Fibroblast of the conjunctiva (primary cell): ENCODE measurements at places on chromosomes 6 and 20.

DNA sequence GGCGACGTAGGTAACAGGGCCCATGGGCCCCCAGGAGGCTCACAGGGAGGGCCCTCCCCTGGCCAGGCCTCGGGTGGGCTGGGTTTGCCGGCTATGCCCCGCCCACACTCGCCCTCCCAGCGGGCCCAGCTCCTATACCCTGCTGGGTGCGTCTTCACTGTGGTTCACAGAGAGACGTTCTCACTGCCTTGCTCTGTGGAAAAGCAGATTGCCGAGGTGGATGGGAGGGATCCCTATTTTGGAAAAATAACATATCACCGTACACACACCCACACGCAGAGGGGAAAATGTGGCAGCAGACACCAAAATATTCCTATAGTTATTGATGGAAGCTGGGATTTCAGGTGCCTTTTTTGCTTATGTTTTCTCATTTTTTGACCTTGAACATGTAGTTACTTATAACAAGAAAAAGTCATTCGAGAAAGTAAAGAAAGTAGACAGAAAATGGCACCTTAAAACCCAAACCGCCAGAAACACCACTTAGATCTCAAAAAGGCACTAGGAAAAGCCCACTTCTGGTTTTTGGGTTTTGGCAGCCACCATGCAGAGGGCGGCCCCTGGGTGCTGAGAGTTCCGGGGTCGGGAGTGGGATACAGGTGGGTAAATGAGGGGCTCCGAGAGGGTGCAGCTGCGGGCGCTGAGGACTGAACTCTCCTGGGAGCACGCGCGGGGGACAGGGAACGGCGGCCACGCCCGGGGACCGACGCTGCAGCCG, 49.4 kb downstream of the TMEM242 start:
- DNase-seq: no peak

DNA sequence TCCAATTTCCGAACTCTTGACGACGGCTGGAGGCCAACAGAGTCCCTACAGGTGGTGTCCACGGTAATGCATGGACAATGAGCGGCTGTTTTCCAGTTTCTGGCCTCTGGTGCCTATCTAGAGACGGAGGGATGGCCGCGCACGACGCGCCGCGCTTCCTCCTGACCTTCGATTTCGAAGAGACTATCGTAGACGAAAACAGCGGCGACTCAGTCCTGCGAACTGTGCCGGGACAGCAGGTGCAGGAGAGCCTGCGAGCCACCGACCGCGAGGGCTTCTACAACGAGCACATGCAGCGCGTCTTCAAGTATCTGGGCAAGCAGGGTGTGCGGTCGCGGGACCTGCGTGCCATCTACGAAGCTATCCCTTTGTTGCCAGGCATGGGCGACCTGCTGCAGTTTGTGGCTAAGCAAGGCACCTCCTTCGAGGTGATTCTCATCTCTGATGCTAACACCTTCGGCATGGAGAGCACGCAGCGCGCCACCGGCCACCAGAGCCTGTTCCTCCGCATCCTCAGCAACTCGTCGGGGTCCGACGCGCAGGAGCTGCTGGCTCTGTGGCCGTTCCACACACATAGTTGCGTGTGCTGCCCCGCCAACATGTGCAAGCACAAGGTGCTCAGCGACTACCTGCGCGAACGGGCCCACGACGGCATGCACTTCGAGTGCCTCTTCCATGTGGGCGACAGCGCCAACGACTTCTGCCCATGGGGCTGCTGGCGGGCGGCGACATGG, 169.4 kb downstream of the CDK19 start:
- no peak for DNase-seq

- no peak for DNase-seq
These were observed 64.5 kb downstream of the PHACTR2 start for GRCh38 chr6:143742070-143742954.

- no peak for DNase-seq
These were observed 53.2 kb upstream of the IYD start for GRCh38 chr6:150315626-150316025.

DNA sequence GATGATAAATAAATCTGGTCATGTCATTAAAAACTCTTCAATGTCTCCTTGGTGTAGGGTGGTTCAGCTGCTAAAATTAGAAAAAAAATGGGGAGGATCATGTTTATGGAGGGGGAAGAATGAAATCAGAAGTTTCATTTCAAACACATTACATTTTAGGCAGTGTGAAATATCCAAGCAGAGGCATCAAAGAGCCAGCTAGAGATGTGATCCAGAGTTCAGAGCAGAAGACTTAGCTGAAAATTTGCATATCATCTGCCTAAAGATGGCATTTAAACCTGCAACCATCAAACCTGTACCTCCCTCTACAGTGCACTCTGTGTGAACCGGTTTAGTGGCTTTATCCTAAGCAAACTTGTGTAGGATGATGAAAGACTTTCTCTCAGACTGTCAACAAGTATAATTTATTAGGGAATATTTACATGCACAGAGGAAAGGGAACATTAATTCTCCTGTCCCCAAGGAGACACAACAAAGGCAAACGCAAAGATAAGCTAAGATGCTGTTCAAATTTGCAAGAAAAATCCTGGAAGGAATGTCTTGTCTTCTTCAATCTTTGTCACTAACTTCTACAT, 84.8 kb upstream of the PLEKHG1 start:
- DNase-seq: no peak

- DNase-seq: no peak
These were observed 369 bp downstream of the SLC4A11 start for GRCh38 chr20:3238616-3239025.

DNA sequence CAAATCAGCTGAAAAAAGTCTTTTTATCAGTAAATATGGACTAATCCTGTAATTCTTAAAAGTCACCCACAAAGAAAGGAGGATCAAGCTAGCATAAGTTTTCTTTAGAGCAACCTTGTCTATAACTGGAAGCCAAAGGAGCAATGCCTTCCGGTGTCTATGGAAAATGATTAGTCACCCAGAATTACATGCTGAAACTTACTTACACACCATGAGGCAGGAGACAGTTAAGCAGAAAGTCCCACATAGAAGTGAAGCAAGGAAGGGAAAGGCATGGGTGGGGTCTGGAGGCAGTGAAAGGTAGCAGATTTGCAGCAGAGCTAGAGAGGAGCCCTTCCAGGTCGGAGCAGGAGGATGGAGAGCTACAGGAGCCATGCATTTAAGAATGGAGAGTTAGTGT, 153.7 kb upstream of the RIPOR2 start:
- no peak for DNase-seq

DNA sequence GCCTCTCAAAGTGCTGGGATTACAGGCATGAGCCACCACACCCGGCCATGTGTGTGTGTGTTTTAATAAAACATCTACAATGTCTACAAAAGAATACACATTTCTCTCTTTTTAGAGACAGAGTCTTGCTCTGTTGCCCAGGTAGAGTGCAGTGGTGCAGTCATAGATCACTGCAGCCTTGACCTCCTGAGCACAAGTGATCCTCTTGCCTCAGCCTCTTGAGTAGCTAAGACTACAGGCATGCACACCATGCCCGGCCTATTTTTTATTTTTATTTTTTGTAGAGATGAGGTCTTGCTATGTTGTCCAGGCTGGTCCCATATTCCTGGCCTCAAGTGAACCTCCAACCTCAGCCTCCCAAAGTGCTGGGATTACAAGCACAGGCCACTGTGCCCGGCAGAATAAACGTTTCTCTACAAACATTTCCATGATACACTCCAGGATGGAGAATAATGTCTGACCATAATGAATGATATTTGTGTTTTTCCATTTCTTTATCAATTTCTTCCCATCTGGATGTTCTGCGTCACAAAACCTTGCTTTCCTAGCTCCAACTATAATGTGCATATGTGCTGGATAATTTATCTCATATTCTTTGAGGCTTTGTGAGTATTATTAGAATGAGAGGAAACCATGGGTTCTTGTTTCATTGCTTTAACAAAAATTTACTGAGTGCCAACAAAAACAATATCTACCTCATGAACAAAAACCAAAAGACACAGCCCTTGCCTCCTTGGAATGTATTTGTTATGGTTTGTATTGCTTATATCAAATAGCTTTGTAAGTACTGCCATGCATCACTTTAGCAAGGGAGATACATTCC, 28.6 kb upstream of the CCN2 start:
- DNase-seq: peak; percentile 76

GRCh38 chr6:150683320-150683719, 83.6 kb downstream of the PLEKHG1 start:
- no peak for DNase-seq

- no peak for DNase-seq
These were observed 3.9 kb upstream of the C20orf202 start for GRCh38 chr20:1199212-1199873.

- DNase-seq: no peak
These were observed 66.9 kb downstream of the PHACTR2 start for GRCh38 chr6:143744551-143745165.

- no peak for DNase-seq
These were observed 48.3 kb upstream of the RSPO4 start for GRCh38 chr20:1050440-1050839.

DNA sequence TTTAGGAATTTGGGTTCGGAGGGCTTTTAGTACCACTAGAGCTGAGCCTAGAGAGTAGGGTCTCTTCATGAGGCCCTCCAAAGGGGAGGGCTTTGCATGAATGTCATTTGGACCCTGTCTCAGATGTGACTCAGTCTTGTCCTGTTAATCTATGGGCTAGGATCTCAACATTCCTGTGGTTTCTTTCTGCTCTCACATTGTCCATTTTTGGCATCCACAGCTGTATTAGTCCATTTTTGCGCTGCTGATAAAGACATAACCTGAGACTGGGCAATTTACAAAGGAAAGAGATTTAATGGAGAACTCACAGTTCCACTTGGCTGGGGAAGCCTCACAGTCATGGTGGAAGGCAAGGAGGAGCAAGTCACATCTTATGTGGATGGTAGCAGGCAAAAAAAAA, 61.0 kb downstream of the CRYBG1 start:
- no peak for DNase-seq

DNA sequence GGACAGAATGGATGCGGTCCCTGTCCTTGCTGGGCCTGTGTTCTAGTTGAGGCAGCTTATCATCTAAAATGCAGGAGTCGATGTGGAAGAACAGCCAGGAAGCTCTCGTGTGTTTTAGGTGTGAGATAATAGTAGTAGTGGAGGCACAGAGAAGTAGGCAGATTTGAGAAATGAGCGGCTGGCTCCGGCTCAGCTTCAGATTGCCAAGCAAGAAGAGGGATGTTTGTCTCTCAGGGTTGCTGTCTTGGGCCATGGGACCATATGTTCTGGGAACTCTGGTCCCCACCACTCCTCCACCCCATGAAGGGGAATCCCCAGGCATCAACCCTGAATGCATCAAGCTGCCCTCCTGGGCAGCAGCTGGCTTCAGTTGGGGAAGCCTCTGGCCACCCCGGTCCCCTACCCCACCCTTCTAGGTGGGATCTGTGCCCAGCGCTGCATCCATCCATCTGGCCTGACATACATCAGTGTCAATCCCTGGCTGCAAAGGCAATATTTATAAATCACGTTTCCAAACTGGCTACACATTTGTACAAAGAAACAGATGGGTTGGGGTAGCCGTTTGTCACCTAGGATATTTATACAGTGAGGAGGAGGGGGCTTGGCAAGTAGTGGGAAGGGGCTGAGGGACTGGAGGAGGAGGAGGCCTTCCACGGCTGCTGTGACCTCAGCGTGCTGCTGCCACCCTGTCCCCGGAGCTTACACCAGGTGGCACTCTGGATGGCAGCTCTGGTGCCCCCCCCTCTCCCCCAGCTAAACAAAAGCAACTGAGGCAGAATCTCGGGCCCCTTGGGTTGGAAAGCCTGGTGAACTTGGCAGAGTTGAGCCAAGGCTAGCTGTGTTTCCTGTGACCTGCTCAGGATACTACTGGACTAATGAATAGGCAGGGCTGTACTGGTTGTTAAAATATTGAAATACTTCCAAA, 64.4 kb downstream of the CD40 start:
- DNase-seq: no peak

GRCh38 chr20:34401741-34402455, 38.8 kb downstream of the ITCH start:
- no peak for DNase-seq

- DNase-seq: no peak
These were observed 320.7 kb downstream of the CBLN4 start for GRCh38 chr20:55684578-55684977.

- no peak for DNase-seq
These were observed 211.1 kb downstream of the BMP7 start for GRCh38 chr20:57055345-57055744.

GRCh38 chr6:170205126-170205525, 85.8 kb downstream of the DLL1 start:
- DNase-seq: no peak

- DNase-seq: no peak
These were observed 172.5 kb downstream of the SLC24A3 start for GRCh38 chr20:19384940-19385339.

GRCh38 chr20:41607791-41608190, 10.4 kb downstream of the CHD6 start:
- DNase-seq: no peak

- DNase-seq: no peak
These were observed 3.1 kb downstream of the YTHDF1 start for GRCh38 chr20:63212792-63213191.

DNA sequence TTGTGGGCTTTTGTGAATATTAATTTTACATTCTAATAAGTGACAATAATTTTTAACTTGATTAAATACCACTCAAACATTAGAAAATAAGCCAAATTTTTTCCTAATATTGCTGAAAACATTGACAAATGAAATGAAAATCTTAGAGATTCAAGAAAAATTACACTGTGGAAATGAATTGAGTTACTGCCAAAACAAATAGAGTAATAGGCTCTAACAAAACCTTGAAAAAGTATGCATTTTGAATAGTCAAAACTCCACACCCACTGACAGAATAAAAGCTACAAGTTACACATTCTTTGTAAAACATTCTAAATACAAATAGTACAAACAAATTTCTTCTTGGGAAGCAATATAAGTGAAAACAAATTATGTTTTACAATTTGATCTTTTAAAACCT, 5.9 kb downstream of the TBX18 start:
- no peak for DNase-seq

GRCh38 chr20:49344975-49345374, 67.1 kb upstream of the ZNFX1 start:
- DNase-seq: peak; percentile 89

DNA sequence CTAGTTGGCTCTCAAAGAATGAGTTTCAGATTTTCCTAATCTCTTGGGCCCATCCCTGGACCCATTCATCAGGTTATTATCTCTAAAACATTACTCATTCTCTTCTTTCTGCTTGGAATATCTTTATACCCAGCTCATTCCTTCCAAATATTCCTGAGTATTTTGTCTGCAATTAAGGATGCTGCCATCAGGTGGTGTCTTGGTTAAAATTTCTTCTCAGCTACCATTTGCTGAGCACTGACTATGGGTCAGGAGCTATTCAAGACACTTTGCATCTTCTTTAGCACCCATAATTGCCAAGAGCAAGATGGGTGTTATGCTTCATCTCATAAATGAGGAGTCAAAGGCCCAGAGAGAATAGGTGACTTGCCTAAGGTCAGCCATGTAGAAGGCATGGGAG, 8.4 kb downstream of the SUN5 start:
- no peak for DNase-seq

GRCh38 chr6:92762443-92763273, 656.7 kb downstream of the EPHA7 start:
- DNase-seq: no peak
